Cardiac muscle cell (in vitro differentiated cells and primary cell): ENCODE measurements at places on chromosomes 3 and 15. TPM values are rescaled to one million over a fixed set of nuclear protein-coding genes. Genes with fewer than 3 reads are reported as not detected.

DNA sequence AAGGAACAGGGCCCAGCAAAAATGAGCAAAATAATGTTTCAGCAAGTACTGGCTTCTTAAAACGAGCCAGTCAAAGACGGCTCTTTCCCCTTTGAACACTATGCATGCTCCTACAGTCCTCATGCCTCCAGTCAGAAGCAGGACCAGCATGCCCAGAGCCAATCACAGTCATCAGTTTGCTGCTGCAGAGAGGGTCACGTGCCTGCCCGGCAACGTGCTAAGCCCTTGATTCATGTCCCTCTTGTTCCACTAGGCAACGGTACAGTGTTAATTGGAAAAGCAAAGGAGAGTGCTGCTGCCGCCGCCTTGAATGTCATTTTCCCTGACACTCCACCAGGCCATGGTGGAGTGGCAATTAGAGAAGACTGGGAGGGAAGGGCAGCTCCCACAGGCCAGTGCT, 500.1 kb downstream of the OCA2 start:
- H3K36me3 ChIP-seq: no peaks in the 10 kb centered on the region
- no peaks in the 10 kb centered on the region for H3K27me3 ChIP-seq
- no peak overlapping the region for H3K27ac ChIP-seq
- H3K4me1 ChIP-seq: no peaks in the 10 kb centered on the region
- DNase-seq: no peak

- H3K36me3 ChIP-seq: no peaks in the 10 kb centered on the region
- no peak overlapping the region for H3K27ac ChIP-seq
- no peak for DNase-seq
- no peak overlapping the region for H3K4me3 ChIP-seq
- no peaks in the 10 kb centered on the region for H3K27me3 ChIP-seq
These were observed 96.6 kb downstream of the SLC9A9 start for GRCh38 chr3:143751643-143752178.

DNA sequence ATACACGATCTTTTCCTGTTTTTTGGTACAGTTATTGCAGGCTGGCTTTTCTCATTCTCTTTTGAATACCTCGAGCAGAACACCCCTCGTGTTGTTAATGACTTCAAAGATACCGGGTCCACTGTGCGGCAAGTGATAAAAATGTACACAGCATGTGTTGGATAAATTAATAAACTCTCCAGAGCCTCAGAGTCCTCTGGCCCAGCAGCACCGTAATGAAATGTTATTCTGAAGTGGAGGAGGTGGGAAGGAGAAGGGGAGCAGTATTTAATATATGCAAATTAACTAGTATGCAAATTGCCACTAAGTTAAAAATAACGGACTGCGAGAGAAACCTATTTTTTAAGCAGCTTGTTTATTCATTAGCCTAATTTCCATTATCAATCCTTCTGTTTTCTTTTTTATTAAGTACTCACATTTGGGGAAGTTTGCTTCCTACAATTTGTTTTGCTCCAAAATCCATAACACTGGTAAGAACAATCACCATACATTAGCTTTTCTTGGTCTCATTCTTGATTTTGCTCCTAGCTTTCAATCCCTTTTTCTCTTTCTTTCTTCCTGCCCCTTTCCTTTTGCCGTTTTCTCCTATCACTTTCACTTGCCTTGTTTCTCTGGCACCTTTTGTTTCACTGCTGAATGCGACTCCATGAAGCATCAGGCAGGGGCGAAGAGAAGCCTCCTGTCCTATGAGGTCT, 462.3 kb upstream of the PPP2R3A start:
- no peaks in the 10 kb centered on the region for H3K36me3 ChIP-seq
- H3K27ac ChIP-seq: no peak overlapping the region
- no peak for DNase-seq

- H3K36me3 ChIP-seq: no peaks in the 10 kb centered on the region
- H3K4me1 ChIP-seq: peaks cover 4% of the 10 kb centered on the region
- no peaks in the 10 kb centered on the region for H3K27me3 ChIP-seq
- DNase-seq: no peak
These were observed 126.7 kb upstream of the PHLDB2 start for GRCh38 chr3:111732252-111732879.

DNA sequence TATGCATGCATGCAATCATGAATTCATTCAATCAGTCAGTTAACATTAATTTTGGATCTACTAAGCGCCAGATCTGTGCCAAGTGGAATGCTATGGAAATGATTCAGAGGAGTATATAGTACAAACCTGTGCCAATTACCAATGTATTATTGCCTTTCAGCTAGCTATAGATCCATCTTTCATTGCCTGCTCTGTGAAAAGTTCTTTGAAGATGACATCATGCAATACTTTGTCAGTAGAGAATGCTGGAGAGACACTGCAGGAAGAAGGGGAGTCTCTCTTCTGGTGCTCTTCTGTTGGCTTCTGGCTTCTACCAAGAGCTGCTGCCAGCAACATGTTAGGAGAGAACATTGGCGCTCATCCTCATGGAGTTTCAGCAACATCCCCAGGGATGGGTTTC, 81.0 kb upstream of the LMCD1 start:
- no peak overlapping the region for H3K4me3 ChIP-seq
- no peak overlapping the region for H3K27ac ChIP-seq
- DNase-seq: no peak
- no peaks in the 10 kb centered on the region for H3K4me1 ChIP-seq

DNA sequence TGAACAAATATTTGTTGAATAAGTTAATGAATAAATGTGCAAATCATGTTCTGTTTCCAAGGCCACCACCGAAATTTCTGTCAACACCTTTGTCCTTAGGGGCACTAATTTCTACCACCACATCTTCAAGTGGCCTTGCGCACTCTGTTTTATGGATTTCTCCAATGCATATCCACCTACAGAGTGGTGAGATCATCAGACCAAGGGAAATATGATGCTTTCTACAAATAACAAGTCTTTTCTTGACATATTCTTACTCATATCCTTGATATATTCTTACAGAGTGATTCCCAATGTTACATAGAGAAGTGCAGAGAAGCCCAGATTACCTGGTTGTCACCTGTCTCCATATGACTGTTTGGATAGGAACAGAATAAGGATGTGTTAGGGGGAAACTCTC, 36.1 kb upstream of the TMCO5A start:
- H3K36me3 ChIP-seq: no peaks in the 10 kb centered on the region
- H3K27me3 ChIP-seq: no peaks in the 10 kb centered on the region
- no peak for DNase-seq

DNA sequence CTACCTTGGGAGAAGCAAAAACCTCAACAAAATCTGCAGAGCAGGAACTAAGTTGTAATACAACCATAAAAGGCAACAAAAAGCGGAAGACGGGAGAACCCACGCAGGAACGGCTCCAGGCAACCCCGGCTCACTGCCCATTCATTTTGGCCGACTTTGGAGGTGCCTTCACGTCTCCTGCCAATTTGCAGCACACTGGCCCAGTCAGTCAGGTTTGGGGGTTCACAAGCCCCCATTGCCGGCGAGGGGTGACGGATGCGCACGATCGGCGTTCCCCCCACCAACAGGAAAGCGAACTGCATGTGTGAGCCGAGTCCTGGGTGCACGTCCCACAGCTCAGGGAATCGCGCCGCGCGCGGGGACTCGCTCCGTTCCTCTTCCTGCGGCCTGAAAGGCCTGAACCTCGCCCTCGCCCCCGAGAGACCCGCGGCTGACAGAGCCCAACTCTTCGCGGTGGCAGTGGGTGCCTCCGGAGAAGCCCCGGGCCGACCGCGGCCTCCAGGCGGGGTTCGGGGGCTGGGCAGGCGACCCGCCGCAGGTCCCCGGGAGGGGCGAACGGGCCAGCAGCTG, 463 bp downstream of the TERC start:
- H3K27me3 ChIP-seq: no peaks in the 10 kb centered on the region
- no peak for DNase-seq
- no peaks in the 10 kb centered on the region for H3K36me3 ChIP-seq
- peak overlapping the region; percentile 56 for H3K27ac ChIP-seq

GRCh38 chr3:21533002-21533401, 218.0 kb downstream of the ZNF385D start:
- no peaks in the 10 kb centered on the region for H3K4me1 ChIP-seq
- no peak overlapping the region for H3K4me3 ChIP-seq
- H3K36me3 ChIP-seq: no peaks in the 10 kb centered on the region
- H3K27me3 ChIP-seq: no peaks in the 10 kb centered on the region
- no peak overlapping the region for H3K27ac ChIP-seq
- no peak for DNase-seq

- no peaks in the 10 kb centered on the region for H3K27me3 ChIP-seq
- H3K4me1 ChIP-seq: peaks cover 34% of the 10 kb centered on the region
- DNase-seq: peak; percentile 91
- H3K27ac ChIP-seq: peak overlapping the region; percentile 72
- no peak overlapping the region for H3K4me3 ChIP-seq
These were observed 366.0 kb downstream of the PTPRG start for GRCh38 chr3:61927332-61927731.

DNA sequence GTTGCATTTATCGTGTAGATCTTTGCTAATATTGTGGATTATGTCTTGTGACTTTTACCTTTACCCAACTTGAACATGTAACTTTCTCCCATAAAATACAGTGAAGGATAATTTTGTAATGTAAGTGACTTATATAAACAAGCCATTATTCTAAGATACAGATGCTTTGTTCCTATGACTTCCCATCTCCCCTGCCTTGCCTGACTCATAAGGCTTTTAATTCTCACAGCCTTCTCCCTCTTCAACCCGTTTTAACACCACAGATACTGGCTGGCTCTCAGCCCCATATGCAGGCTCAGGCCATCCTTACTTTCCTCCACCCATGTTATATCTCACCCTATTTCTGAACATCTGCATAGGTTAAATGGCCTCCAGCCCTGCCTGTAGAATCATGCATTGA, 4.1 kb downstream of the CCNDBP1 start:
- peaks cover 2% of the 10 kb centered on the region for H3K4me1 ChIP-seq
- peaks cover 38% of the 10 kb centered on the region for H3K36me3 ChIP-seq
- no peak for DNase-seq
- H3K4me3 ChIP-seq: no peak overlapping the region
- no peaks in the 10 kb centered on the region for H3K27me3 ChIP-seq

DNA sequence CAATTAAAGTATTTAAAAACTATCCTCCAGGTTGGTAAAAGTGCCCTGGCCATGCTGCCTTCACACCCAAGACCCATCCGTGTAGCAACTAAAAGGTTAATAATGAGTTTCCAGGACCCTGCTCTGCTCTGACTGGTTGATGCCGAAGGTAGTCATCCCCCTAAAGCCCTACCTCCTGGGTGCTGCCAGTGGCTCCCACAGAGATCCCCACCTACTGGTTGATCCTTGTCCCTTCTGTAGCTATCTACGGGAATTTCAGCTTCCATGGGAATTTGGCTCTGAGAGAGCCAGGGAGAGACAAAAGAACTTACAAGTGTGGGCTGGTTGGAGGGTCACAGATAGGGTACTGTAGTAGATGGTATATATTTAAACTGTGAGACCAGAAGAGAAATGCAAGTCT, 110.6 kb upstream of the NANOGP8 start:
- H3K4me1 ChIP-seq: no peaks in the 10 kb centered on the region
- no peak for DNase-seq
- no peak overlapping the region for H3K4me3 ChIP-seq
- H3K27ac ChIP-seq: no peak overlapping the region
- H3K27me3 ChIP-seq: no peaks in the 10 kb centered on the region

GRCh38 chr15:73744293-73744692, 8.9 kb downstream of the INSYN1 start:
- H3K27ac ChIP-seq: no peak overlapping the region
- no peak for DNase-seq
- peaks cover 2% of the 10 kb centered on the region for H3K27me3 ChIP-seq
- no peak overlapping the region for H3K4me3 ChIP-seq

DNA sequence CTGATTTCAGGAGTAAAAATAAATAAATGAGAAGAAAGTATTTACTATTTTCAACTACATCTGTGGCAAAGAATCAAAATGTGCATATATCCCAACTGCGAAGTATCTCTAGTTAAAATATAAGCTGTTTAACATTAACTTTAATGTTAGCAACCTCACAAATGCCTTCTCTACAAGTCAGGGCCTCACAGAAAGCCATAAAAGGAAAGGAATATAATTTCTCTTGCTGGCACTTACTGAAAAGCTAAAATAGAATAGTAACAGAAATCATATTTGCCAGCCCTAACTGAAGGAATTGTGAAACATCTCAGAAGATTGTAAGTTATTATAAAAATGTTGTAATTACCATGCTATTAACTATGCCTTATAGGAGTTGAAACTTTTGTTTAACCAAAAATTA, 65.1 kb upstream of the MBNL1 start:
- H3K27me3 ChIP-seq: no peaks in the 10 kb centered on the region

- H3K27me3 ChIP-seq: no peaks in the 10 kb centered on the region
- H3K27ac ChIP-seq: peak overlapping the region; percentile 28
- DNase-seq: peak; percentile 16
- peaks cover 22% of the 10 kb centered on the region for H3K4me1 ChIP-seq
- H3K4me3 ChIP-seq: no peak overlapping the region
These were observed 2.9 kb upstream of the TFG start for GRCh38 chr3:100706365-100706764.

- H3K36me3 ChIP-seq: no peaks in the 10 kb centered on the region
- peak; percentile 13 for DNase-seq
- peaks cover 28% of the 10 kb centered on the region for H3K4me1 ChIP-seq
These were observed 240.7 kb upstream of the TBC1D5 start for GRCh38 chr3:17983106-17983505.

GRCh38 chr15:35757361-35757760, 211.4 kb upstream of the DPH6 start:
- peaks cover 49% of the 10 kb centered on the region for H3K4me1 ChIP-seq
- no peak overlapping the region for H3K27ac ChIP-seq
- DNase-seq: no peak
- H3K4me3 ChIP-seq: no peak overlapping the region
- no peaks in the 10 kb centered on the region for H3K27me3 ChIP-seq
- H3K36me3 ChIP-seq: no peaks in the 10 kb centered on the region

- H3K27ac ChIP-seq: no peak overlapping the region
- DNase-seq: no peak
- no peaks in the 10 kb centered on the region for H3K36me3 ChIP-seq
- H3K4me3 ChIP-seq: no peak overlapping the region
- H3K4me1 ChIP-seq: peaks cover 8% of the 10 kb centered on the region
These were observed 45.1 kb upstream of the C15orf39 start for GRCh38 chr15:75156326-75157215.

Gene PRR20G
- total RNA-seq: not detected in 2 replicates

Gene ZNF710
- total RNA-seq: 20.2 and 22.2 TPM in 2 replicates

Gene SERPINI1
- total RNA-seq: 23.9 and 33.5 TPM in 2 replicates

Gene SLC28A1
- total RNA-seq: 0.24 and 0.81 TPM in 2 replicates

Gene CHDH
- total RNA-seq: 11.5 and 36.1 TPM in 2 replicates

Gene SKOR1
- 0.85 and 1.1 TPM in 2 replicates for total RNA-seq

Gene SERINC4
- total RNA-seq: 0.21 and 0.71 TPM in 2 replicates

Gene PDE12
- total RNA-seq: 7.4 and 10.2 TPM in 2 replicates

Gene ARGFX
- not detected in 2 replicates for total RNA-seq
